Stimulated activated CD4-positive, alpha-beta T cell treated with anti-CD3 and anti-CD28 coated beads, TNF-alpha, amount 100 ng/mL, for 24 hours (primary cell): ENCODE measurements at places on chromosomes 1 and 21.

DNA sequence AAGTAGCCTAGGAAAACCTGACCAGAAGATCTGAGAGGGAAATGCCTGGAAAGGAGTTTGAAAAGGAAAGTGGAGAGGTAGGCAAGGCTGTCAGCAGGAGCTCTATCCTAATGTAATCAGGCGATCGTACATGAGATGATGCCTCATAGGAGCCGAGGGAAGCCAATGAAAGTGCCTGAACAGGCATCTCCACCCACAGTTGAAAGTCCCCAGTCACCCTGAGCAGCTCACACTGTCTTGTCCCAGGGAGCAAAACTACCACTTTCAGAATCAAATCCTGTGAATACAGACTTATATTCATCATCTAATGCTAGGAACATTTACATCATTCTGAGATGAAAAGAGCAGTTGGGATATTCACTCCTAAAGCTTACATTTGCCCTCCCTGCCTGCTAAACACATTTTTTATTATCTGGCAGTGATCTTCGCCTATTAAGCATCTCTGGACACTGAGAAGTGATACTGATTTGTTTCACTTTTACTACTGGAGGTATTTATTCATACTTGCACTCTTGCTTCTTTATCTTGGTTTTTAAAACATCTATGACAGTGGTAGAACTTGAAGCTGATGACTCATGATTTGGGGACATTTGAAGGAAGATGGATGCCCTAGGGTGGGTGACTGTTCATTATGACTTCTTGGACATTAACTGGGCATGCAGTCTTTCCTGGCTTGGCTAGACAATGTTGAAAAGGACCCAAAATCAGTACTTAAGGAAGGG is 221.6 kb downstream of the SEC16B start:
- DNase-seq: no peak

GRCh38 chr21:25925064-25925800 is 190.5 kb downstream of the GABPA start:
- no peak for DNase-seq

GRCh38 chr1:41915786-41916571 is 2.7 kb downstream of the HIVEP3 start:
- no peak for DNase-seq

DNA sequence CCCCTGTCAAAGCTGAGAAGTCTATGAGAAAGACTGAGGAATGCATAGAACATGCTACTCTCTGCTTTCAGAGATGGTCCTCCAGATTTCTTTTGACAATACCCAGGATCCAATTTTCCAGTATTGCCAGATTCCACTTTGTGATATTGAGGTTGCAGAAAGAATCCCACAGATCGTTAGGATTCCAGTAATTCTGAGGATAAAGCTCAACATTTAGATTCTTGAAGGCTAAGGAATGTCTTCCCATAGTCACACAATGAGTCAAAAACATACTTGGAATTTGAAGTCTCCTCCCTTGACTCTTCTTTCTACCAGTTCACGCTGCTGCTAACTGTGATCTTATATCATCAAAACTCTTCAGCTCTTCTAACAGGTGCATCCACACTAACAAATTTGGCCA is 57.1 kb downstream of the TNFSF18 start:
- DNase-seq: no peak

DNA sequence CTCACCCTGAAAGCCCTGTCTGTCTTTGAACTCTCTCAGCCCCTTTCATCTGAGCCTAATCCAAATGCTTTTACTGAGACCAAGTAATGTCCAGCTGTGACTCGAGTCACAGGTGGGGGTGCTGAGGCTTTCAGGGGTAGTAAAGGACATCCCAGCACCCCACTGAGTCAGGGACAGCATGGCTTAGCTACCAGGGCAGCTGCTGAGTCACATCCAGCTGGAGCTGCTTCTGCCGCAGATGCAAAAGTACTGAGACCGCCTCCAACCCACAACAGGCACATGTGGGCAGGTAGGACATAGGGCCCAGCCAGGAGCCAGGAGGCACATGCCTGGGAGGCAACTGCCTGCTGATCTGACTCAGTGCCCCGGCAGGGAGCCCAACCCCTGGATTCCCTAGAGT is 6.7 kb upstream of the VSIG8 start:
- no peak for DNase-seq

DNA sequence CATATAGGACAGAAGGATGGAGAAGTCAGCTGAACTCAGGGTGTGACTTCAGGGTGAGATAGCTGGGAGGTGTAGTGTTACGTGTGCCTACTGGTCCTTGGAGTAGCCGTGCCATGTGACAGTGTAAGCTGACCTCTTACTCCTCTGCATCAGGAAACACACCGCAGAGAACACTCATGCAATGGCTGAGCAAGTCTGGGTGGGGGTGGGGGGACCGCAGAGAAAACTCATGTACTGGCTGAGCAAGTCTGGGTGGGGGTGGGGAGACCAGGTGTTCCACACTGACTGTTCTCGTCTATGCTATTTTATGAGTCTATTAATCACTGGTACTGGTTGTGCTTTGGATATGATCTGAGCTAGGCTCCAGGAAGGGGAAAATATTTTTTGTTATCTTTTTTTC is 233.1 kb downstream of the PAPPA2 start:
- no peak for DNase-seq

DNA sequence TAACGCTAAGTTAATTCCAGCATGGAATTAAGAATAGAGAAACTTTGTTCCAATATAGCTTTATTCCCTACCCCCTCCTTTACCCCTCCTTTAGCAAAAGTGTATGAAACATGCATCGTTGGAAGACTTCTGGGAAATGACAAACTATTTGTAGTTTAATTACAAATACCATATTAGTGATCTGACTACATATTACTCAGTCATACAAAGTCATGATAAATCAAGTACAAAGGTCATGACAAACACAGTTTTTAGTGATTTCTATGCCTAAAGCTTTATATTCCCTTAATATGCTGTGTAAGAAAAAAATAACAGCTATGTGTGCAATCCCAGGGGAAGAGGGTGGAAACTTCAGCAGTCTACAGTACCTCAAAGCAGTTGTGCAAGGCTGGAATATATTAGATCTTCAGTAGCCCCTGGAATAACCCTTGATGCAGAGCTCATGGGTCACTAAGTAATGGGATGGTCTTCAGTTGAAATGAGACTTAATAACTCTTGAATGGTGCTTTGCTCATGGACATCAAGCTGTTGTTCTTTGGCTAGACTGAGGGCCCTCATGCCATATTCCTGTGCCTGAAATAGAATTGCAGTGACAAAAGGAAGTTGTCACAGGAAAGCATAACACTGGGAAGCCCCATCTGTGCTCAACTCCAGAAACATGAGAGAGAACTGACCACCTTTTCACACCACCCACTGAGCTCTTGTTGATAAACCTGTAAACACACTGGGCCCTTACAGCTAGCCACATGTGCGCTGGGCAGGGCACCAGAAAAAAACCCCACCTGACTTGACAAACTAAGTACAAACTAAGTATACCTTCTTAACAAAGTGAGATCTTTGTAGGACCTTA is 25.3 kb downstream of the ZMYND12 start:
- no peak for DNase-seq

DNA sequence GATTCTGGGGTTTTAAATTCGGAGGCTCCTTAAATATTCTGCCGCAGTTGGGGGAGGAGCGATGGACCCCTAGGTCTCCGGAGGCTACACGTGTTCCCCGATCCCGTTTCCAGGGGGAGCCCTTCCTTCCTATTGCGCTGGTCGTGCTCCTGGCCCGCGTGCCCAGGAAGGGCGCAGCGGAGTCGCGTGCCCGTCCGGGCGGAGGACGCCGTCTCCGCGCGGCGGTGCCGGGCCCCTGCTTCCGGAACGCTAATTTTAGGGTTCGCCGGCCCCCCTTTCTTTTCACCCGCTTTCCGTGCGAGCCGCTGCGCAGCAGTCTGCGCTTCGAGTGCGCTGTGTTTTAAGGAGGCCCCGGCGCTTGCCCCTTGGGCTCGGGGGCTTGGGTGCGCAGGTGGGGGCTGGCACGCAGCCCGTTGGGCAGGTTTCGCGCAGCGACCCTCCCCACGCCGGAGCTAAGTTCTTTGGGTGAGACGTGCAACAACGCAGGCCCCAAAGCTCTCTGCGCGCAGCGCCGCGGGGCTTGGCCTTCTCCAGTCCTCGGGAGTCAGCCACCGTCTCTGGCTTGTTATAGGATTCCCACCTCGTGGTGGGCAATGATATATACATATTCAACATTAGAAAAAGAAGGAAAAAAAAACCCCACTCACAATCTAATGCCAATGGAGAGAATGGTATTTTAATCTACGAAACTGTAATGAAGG is 43.5 kb upstream of the DNAJC6 start:
- peak; percentile 21 for DNase-seq

DNA sequence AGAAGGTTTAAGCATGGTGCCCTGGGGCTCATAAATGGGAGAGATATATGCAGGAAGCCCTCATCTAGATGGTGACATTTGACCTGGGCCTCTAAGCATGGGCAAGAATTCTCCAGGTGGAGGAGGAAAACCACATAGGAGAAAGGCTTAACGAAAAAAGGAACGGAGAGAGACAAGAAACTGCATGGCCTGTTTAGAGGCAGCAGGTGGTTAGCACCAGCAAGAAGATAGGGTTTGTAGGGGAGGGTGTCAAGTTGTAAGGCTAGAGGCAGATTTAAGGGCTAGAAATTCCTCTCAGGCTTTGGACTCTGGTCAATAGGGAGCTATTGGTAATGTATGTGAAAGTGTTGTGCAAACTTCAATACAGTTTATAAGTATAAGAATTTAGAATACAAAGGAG is 8.2 kb upstream of the MAPKAPK2 start:
- no peak for DNase-seq

DNA sequence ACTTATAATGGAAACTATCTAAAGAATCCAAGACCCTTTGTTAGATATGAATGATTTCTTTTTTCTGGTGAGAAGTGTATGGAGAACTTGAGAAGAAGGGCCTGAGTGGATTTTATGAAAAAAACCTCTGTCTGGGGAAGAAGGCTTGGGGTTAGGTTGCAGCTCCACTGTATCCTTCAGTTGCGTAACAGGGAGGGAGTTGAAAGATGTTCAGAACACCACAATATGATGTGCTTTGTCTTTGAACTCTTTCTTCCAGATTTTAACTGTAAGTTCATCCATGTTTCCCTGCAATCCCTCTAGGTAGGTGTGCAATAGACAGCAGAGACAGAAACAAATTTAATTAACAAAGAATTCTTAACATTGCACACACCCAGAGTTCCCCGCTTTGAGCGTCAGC is 125.8 kb upstream of the NFIA start:
- DNase-seq: no peak
